ENCODE measurements at places on chromosomes 5 and 9.

DNA sequence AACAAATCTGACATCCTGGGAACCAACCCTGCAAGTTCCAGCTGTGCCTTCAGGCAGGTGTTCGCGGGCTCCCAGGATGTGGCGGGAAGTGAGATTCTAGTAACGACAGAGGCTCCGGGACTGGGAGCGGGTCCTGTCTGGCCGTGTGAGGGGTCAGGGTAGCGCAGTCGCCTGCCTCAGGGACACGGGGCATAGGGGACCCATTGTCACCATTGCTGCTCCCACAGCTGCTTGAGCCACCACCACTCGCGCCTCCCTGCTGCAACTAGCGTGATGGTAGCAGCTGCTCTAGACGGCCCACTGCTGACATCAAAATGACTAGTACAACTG lies 468.5 kb downstream of the CDH9 start:
- DNase-seq: no peak

GRCh38 chr5:22968386-22968785 lies 115.2 kb upstream of the CDH12 start:
- no peak for DNase-seq

DNA sequence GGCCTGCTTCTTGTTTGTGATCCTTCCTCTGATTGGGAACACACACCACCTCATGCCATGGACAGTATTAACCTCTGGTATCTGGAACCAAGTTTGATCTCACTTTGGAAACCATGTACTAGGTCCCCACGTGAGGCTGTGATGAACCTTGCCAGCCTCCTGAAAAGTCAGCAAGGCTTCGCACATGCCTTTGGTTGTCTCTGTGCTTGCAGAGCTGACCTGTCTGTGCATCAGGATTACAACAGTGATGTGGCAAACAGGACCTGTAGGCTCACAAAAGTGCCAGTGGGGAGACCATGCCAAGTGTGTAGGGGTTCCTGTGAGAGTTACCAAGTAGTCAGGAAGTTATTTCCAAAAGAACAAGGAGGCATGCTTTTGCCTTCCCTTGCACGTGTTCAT lies 1.4 kb downstream of the ACO1 start:
- DNase-seq: no peak

GRCh38 chr5:99879791-99880511 lies 655.2 kb upstream of the FAM174A start:
- no peak for DNase-seq

DNA sequence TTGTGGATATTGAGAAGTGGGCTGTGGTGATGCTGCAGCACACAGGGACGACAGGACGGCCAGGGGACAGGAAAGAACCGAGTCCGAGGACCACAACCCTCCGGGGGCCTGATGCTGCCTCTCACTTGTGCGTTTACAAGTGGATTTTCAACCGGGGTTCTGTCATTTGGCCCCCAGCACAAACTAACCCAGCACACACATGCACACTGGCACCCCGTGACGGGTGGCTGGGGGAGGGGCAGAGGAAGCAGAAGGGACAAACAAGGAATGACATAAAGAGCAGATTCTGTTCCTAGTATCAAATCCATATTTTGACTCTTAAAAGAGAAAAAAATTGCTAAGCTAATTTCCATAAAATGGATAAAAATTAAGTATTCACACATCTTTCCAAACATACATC lies 18.3 kb upstream of the ZFYVE16 start:
- no peak for DNase-seq

DNA sequence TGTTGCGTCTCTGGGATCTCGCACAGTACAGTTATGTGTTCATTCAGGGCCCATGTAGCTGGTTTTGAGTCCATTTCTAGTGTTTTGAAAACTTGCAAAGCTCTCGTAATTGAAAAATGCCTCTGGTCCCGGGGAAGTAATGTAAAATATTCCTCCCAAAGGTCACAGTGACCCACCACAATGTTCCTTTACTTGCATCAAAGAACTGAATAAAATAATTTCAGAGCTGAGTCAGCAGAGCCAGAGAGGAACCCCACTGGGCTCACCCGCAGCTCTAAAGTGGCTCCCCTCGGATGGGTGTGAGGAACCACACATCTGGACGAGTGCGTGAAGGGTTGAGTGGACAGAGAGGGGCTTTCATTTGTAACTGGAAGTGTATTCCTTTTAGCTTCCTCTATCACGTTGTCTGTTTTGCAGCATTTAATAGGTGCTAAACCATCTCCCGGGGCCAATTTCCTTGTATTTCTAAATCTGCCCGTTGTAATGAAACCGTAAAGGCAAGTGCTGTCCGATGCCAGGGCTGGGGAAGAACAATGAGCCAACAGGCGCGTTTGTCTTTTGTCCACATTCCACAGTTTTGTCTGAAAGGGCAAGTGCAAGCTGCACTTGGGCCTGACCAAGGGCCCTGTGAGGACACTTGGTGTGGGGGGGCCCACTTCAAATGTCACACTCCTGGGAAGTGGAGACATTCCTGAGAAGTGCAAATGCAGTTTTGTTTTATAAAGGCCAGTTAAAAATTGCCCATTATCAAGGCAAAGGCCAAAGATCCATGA lies 29.9 kb downstream of the COL5A1 start:
- no peak for DNase-seq

- no peak for DNase-seq
Measured at GRCh38 chr5:149028984-149029383, 33.9 kb downstream of the SH3TC2 start.

GRCh38 chr5:132504746-132505145 lies 14.2 kb upstream of the IRF1 start:
- DNase-seq: no peak

GRCh38 chr5:100872408-100873190 lies 30.5 kb downstream of the ST8SIA4 start:
- DNase-seq: no peak

- no peak for DNase-seq
Measured at GRCh38 chr5:35660451-35660850, 42.8 kb downstream of the SPEF2 start.

GRCh38 chr9:93257808-93258331 lies 73.9 kb downstream of the WNK2 start:
- DNase-seq: no peak

GRCh38 chr5:172361566-172362238 lies 78.1 kb upstream of the UBTD2 start:
- DNase-seq: no peak

GRCh38 chr9:60545346-60545877 lies 368.8 kb upstream of the SPATA31A5 start:
- DNase-seq: no peak

DNA sequence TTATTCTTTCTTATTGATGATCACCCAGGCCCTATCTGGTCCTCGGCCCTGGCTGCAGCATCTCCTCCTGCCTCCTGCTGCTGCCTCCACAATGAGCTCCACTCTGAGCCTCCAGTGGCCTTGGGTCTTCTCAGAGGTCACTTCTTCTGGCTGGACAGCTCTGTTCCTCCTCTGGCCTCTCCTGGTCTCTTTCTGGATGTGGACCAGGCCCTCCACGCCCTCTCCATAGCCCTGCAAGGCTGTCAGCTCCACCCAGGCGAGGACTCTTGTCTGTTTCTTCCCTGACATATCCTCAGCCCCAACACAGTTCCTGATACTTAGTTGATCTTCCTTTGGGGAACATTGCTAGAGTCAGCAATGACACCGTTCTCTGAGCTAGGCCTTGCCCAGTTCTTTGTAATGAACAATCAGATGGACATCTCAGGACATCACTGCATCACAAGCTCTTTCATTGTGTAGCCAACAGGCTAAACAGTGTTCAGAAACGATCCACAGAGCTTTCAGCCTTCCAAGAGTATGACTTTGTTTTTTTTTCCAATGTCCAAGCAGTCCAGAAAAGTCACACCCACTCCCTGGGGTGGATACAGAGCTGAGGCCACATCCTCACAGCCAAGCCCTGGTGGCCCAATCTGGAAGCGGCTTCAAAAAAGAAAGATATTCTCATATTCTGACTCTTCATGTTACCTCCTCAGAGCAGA lies 62.5 kb upstream of the DNAH5 start:
- DNase-seq: no peak

DNA sequence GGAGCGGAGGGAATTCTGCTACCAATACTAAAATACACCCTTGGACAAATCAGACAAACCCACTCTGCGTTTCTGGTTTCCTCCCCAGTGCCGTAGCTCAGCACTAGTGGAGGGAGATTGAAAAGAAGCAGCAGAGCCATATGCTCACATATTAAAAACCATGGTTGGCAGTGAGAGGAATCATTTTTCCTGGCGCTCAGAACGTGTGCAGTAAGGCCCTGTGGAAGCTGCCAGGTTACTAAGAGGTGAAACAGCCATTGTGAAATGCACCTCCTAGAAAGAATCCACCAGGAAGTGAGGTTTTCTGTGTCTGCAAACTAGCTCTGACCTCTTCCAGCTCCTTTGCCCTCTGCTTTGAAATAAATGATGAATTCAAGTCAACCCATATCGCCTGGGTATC lies 177.2 kb downstream of the ERCC6L2 start:
- no peak for DNase-seq
